ENCODE measurements at places on chromosomes 7 and 10.

- DNase-seq = no peak
Measured at GRCh38 chr10:12877150-12877549, 124.4 kb downstream of the CCDC3 start.

GRCh38 chr10:59499460-59499859 lies 137.1 kb upstream of the FAM13C start:
- DNase-seq = no peak

DNA sequence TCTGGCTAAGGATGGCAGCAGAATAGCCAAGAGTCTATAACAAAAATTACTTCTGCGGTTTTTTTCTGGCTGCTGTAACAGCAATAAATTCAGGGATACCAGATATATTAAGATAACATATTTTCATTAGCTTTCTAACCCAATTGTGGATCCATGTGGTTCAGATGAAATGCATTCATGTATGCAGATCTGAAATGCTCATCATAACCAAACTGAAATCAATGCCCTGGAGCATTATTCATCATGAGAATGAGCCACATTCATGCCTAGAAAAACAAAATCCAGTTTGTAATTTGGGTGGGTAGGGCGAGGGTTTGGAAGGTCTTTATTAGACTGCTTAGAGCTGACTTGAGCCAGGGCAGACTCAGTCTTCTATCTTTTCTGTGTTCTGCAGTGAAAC lies 69.8 kb upstream of the SEMA3A start:
- no peak for DNase-seq

GRCh38 chr7:70259502-70259901 lies 661.2 kb downstream of the AUTS2 start:
- no peak for DNase-seq

GRCh38 chr7:27640884-27641574 lies 21.7 kb downstream of the HIBADH start:
- no peak for DNase-seq

- DNase-seq = no peak
Measured at GRCh38 chr7:3695602-3696001, 394.6 kb downstream of the SDK1 start.

DNA sequence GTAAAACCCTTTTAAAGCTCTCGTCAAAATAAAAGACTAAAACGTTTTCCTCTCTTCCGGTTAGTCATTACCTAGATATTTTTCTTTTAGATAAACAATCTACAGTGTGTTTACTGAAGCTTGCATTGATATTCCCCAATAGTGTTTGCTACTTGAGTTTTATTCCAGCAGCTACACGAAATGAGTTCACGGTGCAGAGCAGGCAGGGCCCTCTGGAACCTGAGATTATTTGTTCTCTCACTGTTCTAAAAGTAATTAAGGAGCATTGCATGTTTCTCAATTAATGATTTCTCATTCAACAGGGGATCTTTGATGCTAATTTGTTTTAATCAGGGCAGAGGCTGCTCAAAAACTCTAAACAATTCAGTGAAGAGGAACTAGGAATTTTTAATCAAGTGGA lies 319.7 kb downstream of the GFRA1 start:
- no peak for DNase-seq

DNA sequence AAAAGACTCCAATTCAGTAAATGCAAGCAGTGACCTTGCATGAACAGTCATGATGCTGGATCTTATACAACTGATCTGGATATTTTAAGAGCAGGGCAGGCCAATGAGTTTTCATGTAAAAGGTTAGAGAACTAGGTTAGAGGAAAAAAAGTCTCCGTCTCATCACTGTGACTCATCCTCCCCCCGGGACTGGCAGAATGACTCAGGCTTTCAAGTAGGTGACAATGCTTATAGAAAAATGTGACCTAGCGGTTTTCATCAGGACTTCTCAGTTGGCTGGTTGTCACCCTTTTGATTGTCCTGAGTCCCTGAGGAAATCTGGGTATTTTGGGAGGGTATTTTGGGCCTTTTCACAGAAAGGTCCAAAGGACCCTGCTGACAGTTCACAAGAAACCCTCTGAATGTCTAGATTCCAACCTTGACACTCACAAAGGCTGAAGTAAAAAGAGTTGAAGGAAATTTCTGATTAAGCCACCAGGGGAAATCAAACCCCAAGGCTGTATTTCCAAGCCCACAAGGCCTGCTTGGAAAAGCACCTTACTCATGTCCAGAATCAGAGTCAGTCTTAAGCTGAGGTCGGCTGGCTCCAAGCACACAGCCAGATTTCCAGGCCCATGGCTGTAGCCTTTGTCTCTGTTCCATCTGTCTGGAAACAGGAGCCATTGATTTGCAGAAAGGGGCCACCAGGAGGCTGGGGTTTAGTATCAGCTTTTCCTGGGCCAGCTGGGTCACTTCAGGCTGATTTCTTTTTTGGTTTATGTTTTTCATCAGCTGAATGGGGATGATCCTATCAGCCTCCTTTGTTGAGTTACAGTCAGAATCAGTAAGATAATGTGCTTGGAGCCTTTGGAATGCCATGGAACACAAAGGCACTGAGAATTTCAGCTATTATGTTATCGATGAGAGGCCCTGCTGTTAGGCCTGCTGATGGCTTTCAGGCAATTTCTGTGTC lies 226.4 kb upstream of the HABP2 start:
- DNase-seq = peak; percentile 9

GRCh38 chr7:36348256-36348655 lies 41.4 kb upstream of the ANLN start:
- DNase-seq = no peak

DNA sequence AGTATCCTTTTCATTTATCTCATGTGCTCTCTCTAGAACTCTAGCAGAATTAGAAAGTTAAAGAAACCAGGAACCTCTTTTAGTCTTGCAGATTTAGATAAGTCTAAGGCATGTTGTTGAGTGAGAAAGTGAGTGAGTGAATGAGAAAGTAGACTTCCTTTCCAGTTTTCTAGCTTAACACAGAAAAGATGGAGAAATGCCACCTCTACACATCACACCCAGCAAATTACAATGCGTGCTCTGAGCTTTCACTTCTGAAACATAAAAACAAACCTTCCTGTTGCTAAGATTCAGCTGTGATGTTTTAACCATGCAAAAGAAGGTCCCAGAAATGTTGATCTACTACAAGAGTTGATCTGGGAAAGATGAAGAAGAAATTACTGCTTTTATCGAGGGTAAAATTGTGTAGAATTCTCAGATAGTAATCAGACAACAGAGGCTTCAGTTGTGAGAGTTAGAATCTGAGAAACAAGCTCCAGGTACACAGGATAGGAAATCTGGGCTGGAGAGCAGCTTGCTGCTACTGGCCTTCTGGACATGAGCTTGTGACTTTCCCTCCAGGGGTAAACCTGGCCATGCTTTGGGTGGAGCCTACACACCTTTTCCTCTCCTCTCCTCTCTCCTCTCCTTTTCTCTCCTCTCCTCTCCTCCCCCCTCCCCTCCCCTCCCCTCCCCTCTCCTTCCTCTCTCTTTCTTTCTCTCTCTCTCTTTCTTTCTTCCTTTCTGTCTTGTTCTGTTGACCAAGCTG lies 4.6 kb downstream of the CYP3A5 start:
- DNase-seq = no peak

- DNase-seq = no peak
Measured at GRCh38 chr10:120517881-120518484, 61.0 kb downstream of the PLPP4 start.

- DNase-seq = no peak
Measured at GRCh38 chr7:124698964-124699363, 66.6 kb downstream of the GPR37 start.

GRCh38 chr10:74293686-74294371 lies 142.8 kb downstream of the ADK start:
- DNase-seq = no peak

DNA sequence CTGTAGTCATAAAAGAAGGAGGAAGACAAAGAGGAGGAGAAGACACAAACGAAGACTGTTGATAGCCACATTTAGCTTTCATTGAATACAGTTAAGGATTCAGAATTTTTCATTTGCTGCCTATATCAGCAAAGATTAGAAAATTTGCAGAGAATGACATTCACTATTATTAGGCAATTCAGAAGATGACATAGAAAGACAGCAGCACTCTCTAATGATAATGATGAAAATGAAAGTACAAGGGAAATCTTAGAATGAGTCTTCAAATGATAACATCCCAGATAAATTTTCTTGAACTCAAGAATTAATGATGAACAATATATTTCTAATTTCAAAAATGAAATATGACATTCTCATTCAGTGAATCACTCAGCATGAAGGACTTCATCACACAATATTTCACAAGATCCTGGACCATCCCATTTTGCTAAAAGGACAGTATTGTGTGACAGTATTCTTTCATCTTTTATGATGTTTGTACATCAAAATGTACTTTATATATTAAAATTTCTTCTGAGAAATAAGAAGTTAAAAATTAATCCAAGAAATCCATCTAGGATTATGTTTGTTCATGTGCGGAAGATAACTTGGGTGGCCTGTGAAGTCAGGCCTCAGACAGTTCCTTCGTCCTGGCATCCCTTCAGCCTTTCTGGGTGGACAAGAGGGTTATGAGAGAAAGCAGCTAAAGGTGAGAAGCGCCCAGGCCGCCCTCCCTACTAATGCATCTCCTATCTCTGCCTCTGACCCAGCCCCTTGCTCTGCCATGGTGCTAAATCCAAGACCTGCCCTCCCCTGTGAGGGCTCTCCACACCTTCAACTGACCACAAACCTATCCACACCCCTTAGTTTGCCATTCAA lies 47.4 kb upstream of the CAMK2B start:
- DNase-seq = no peak

DNA sequence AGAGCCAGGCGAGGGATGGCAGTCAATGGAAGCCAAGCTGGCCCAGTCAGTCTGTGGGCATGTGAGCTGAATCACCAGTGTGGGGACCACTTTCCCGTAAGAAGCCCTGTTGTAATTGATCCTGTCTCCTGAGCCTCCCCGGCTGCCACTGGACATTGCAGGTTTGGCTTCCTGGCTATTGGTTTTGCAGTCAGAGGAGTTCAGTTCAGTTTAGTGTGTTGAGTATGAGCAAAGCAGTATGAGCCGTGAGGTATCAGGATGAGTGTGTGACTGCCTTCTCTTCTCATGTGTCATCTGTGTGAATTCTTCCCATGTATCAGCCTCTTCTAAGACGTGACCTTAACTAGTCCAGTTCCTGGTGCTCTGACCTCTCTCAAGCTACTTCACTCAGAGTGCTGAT lies 227.4 kb downstream of the PRKG1 start:
- no peak for DNase-seq
